ENCODE measurements at places on chromosomes 1 and 21.
A peak's percentile ranks its signal among the peaks of the same experiment; 100 is the strongest.

- DNase-seq, result peak; percentile 80
These were observed 12.9 kb downstream of the DESI2 start for GRCh38 chr1:244665771-244666217.

- no peak for DNase-seq
These were observed 61.6 kb downstream of the FHAD1 start for GRCh38 chr1:15308621-15309027.

- DNase-seq, result no peak
These were observed 65.9 kb downstream of the DNTTIP2 start for GRCh38 chr1:93813076-93813475.

DNA sequence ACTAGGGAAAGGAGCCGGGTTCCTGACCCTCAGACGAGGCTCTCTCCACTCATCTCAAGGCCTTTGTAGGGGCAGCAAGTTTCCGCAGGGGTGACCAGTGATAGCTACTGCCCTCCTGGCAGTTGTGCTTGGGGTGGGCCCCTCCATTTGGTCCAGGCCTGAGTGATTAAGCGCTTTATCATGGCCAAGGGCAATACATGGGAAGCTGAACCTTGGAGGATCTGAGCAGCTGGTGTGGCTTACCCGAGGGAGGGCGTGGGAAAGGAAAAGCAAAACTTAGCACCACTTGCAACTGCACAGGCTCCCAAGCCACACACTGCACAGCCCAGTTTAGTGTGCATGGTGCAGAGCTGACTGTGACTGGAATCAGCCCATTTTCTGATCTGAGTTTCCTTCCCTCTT is 47.8 kb downstream of the GADD45A start:
- DNase-seq, result peak; percentile 94

DNA sequence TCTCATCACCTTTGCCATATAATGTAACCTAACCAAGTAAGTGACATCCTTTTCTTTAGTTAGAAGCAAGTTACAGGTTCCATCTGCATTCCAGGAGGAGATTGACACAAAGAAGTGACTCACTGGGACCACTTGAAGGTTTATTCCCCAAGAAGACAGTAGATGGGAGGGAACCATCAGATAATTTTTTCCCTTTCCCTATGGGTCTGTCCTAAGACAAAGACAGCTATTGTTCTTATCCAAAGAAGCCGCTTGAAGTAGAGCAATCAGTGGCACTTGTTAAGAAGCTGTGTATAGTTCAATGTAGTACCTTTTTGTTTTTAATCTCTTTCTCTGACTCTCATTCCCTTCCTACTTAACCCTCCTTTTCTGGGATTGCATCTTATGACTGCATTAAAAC is 139.9 kb upstream of the B3GALT2 start:
- no peak for DNase-seq

GRCh38 chr1:186680245-186681061 is at the start of gene PTGS2:
TSS of gene PTGS2 (minus strand) at chr1:186680423. CDS start at chr1:186680290, 133 bp downstream.
- DNase-seq, result no peak

DNA sequence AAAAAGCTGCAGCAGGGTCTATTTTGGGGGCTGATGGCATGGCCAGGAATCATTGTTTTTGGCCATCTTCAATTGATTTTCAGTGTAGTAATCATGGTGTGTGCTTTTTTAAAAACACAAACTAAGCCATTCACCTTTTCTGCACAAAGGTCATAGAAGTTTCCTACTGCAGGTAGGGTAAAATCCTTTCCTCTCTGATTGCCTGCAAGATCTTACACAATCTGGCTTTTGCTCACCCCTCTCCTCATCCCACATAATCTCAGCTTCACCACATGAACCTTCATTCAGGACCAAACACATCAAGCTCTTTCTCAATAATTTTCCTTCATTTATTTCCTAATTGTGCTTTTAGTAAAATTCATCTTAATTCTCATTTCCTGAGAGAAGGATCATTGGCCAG is 38.3 kb upstream of the GBP5 start:
- no peak for DNase-seq

DNA sequence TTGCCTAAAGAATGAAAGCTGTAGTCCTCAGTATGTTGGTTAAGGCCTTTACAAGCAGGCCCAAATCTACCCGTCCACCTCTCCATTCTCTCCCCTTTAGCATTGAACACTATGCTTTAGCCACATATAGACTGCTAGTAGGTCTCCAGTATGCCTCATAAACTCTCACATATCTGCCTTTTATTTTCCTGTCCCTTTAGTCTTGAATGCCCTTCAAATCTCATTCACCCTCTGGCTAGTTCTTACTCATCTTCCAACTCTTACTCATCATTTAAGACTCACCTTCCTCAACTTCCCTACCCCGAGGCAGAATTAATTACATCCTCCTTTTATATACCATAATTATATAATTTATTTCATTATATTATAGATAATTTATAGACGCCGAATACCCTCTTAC is 78.7 kb upstream of the TSPAN2 start:
- no peak for DNase-seq

- peak; percentile 42 for DNase-seq
These were observed 10.8 kb downstream of the SLC37A1 start for GRCh38 chr21:42524341-42525028.

DNA sequence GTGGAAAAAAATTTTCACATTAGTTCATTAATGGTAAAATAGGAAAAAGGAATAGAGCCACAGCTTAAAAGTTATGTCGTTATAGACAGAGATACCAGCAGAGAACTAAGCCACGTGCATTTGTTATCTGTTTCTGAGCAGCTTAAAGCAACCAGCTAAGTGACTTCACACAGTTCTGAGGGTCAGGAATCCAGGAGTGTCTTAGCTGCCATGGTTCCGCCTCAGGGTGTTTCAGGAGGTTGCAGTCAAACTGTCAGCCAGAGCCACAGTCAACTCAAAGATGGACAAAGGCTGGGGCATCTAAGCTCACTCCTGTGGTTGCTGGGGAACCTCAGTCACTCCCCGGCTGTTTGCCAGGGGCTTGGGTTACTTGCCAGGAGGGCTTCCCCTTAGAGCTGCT is 515.8 kb downstream of the SMYD3 start:
- no peak for DNase-seq

GRCh38 chr1:208162903-208163302 is 81.3 kb downstream of the PLXNA2 start:
- DNase-seq, result no peak

- no peak for DNase-seq
These were observed 108.3 kb downstream of the FMN2 start for GRCh38 chr1:240199758-240200645.

DNA sequence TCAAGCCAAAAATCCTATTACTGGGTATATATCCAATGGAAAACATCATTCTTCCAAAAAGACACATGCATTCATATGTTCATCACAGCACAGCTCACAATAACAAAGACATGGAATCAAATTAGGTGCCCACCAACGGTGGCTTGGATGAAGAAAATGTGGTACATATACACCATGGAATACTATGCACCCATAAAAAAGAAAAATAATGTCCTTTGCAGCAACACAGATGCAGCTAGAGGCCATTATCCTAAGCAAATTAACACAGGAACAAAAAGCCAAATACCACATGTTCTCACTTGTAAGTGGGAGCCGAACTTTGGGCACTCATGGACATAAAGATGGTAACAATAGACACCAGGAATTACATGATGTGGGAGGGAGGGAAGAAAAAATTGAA is 113.6 kb downstream of the MRPL39 start:
- DNase-seq, result no peak

DNA sequence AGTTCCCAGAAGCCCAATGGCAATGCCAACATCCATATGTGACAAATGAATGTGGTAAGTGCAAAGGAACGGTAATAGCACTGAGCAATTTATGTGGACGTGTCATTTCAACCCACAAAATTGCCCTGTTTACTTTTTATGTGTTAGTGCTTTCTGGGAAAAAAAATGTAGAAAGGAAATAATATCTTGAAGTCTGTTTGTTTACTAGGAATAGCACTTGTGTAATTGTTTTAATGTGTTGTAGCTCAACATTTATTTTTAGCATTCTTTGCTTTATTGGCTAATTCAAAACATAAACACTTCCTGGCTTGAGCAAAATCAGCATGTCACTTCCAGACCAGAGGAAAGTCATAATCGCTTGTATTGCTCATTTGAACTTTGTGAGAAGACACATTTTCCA is 224.8 kb upstream of the KCNK2 start:
- no peak for DNase-seq

DNA sequence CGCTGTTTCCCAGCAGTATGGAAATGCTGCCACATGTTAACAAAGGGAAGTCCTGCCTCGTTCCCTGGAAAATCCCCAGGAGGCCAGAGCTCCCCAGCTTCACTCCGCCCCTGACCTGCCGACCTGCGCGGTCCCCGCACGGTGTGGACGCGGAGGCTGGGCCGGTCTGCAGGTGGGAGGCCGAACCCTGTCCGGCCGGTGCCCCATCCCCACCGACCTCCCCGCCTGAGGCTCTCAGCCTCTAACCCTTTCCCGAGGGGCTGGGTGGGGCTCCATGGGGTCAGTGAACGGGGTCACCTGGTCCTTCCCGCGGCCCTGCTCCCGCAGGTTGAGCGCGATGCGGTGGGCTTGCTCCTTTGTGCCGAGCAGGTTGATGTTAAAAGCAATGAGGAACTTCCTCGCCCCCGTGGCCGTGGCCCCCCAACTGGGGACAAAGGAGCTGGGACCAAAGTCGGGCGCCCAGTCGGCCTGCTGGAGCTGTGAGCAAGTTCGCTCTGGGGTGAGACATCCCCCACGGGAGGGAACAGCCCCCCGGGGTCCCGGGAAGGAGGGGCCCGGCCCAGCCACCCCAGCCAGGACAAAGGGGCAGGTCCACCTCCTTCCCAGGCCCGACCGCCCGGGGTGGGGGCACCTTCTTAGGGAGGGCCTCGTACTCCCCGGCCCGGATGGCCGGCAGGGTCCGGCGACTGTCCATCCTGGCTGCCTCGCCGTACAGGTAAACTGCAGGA is 4.0 kb downstream of the FTCD start:
- DNase-seq, result no peak

GRCh38 chr1:27588256-27589232 is 15.4 kb downstream of the AHDC1 start:
- no peak for DNase-seq

DNA sequence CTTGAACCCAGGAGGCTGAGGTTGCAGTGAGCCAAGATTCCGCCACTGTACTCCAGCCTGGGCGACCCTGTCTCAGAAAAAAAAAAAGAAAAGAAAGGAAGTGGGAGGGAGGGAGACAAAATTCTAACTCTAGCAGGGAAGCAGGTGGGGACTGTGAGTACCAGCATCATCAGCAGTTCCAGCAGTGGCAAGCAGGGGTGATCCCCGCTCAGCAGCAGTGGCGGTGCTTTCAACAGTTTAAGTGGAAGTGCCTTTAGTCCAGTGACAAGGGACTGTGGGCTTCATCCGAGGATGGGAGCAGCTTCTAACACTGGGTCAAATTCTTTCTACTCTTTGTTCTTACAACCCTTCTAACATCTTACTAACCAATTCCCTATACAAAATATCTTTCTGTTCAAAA is 858.1 kb upstream of the ADAMTS5 start:
- no peak for DNase-seq

GRCh38 chr1:171754353-171754705 is 12.5 kb upstream of the VAMP4 start:
- peak; percentile 41 for DNase-seq

DNA sequence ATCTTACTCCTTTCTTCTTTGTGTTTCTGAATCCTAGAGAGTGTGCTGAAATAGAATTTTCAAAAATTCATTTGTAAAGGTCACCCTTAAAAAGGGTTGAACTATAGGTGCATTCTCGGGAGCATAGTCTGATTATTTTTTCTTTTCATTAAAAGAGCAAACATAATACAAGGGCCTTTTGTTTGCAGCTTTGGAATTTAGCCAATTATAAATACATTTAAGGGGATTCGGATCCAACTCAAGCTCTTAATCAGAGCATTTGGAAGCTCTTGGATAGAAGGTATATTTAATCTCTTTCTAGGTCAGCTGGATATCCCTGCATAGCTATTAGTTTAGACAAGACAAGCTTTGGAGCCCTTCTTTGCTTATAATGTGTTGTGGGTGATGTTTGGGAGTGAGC is 321.7 kb downstream of the HHAT start:
- DNase-seq, result no peak

DNA sequence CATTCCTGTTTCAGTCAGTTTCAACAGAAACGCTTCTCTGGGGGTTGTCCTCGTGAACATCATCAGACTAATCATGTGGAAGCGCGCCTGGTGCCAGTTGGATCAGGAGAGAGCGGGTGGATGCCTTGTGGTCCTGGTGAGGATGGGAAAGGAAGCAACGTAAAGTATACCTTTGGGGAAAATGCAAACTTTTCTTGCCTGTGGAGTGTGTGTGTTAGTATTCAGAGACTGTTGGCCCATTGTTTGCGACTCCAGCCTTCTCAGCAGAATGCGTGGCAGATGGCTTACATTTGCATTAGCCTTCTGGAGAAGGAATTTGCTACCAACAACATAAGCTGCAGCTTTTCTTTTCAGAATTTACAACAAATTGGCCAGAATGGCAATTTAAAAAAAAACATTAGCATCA is 173.9 kb downstream of the RWDD3 start:
- DNase-seq, result no peak

- no peak for DNase-seq
These were observed 15.9 kb downstream of the ESPN start for GRCh38 chr1:6440198-6441126.

DNA sequence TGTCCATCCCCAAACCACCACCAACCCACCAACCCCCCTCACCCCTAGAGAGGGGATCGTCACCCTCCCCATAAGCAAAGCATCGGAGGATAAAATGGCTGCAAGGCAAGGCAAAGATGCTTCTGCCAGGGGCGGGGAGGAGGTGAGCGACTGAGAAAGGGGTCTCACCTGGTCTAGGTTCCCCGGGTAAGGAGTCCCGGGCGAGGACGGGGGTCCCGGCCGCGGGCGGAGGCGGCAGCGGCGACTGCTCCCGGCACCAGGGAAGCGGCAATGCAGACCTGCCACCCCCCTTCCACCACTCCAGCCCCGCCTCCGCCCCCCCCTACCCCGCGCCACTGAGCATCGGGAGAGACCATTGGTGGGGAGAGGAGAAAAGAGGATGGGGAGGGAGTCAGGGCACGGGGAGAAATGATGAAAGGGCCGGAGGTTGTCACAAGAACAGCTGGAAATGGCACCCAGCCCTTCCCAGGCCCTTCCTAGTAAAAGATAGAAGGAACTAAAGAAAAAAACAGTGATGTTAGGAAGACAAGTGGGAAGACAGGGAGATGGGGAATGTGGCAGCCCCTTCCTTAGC is at the start of gene SV2A:
Gene SV2A (minus strand): TSS at position 274 of the 574 bp plus-strand sequence. CDS start 4,004 bp downstream, outside the sequence.
- peak; percentile 76 for DNase-seq

DNA sequence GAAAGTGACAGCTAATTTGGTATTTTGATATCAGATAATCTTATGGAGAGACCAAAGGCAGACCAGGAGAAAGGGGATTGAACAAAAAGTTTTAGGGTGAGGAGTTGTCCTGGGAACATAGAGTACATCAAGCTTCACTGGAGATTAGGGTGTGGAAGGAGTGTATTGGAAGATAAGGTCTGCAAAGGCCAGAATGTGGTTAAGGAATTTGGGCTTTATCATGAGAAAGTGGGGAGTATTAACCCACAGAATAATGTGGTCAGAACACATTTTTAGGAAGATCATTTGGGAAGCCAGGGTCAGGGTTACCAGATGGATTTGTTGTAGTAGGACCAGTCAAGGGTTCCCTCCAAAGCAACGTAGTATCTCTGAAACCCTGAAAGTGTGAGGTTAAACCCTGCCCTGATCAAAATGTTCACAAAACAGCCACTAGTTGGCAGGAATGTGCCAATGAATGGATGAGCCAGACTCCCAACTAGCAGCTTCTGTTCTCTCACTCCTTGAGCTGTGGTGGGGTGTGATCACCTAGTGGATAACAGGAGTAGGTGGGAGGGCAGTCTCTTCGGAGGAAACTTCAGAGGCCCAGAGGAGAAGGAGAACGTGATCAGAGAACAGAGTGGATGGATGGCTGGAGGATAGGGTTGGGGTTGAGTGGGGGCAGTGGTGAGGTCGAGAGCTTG is 35.8 kb downstream of the SLC2A1 start:
- DNase-seq, result peak; percentile 84

GRCh38 chr1:90902672-90903071 is 119.2 kb downstream of the ZNF644 start:
- no peak for DNase-seq

All from SJCRH30 (cell line).